ENCODE measurements at places on chromosomes 2 and 18.

- no peak for DNase-seq
Observed at GRCh38 chr2:205836477-205837221, 154.3 kb downstream of the NRP2 start.

GRCh38 chr2:134682726-134683125 lies 36.1 kb downstream of the TMEM163 start:
- DNase-seq: no peak

DNA sequence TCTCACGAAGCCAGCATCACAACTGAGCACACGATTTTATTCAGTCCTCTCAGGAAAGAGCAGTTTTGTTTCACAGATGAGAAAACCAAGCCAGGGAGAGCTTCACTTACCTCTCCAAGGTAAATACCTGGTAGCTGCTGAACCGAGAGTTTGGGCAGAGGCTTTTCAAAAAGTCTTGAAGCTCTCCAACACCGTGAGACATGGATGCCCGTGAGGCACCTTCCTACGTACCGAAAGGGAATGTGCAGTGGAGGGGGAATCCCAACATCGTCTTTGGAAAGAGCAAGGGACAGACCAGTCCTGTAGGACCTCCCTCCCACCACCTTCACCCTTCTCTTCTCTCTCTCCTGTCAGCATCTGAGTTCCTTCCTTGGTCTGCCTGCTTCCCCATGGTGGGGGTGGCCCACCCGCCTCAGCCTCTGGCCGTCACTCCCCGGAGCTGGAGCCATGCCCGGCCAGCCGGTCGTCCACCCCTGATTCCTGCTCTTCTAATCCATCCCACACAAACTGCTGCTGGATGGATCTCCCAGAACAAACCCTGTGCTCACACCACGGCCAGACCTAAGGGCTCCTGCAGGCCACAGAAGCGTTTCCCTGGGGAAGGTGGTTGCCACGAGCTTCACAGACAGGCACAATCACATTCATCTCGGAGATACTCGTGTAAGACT lies 97.3 kb upstream of the SNTG2 start:
- DNase-seq: no peak

GRCh38 chr18:644395-645004 lies 13.0 kb upstream of the TYMS start:
- no peak for DNase-seq

DNA sequence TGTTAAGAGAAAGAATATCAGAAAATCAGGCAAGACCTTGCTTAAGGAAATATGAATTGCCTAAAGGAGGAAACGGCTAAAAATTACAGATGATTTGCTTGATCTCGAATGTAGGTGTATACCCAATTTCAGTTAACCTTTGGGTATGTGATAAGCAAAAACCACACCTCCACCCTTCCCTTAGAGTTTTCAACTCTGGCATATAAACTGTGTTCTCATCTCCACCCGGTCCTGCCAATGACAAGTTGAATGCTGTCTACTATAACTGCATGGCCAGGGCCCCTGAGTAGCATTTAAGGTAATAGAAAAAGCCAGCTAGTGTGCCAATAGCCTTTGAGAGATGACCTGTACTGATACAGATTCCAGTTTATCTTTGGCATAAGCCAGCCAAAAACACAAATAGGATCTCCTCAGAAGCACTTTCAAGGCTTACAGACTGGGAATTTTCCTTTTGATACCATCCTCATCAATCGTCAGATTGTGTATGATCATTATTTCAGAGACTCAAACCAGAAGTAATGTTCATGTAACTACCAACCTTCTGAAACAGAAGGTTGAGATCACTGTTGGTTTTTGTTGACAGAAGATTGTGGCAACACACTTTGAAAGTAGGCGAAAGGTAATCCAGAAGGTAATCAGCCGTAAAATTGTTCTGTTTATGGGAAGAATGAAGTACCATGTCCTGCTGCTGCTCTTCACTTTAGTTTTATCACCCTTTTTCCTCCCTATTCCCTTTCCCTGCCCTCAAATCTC lies 163.1 kb downstream of the GFPT1 start:
- DNase-seq: no peak

GRCh38 chr2:67039058-67039457 lies 358.1 kb upstream of the ETAA1 start:
- no peak for DNase-seq

GRCh38 chr18:60007661-60008060 lies 107.9 kb downstream of the PMAIP1 start:
- no peak for DNase-seq

- no peak for DNase-seq
Observed at GRCh38 chr2:221555494-221555846, 16.6 kb downstream of the EPHA4 start.

DNA sequence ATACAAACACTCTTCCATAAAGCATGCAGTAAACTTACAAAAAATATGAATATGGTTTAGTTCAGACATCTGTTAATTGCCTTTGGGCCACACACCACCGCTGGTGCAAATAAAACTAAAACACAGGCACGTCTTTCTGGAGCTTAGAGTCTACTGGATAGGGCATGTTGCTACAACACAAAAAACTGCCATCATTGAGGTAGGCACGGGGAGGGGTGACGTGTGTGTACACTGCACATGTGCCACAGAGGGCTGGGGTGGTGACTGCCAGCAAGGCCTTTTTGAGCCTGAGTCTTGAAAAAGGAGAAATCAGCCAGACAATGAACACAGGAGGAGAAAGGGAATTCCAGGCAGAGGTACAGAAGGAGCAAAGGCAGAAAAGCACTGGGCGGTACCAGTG lies 5.1 kb downstream of the SERPINE2 start:
- DNase-seq: no peak

DNA sequence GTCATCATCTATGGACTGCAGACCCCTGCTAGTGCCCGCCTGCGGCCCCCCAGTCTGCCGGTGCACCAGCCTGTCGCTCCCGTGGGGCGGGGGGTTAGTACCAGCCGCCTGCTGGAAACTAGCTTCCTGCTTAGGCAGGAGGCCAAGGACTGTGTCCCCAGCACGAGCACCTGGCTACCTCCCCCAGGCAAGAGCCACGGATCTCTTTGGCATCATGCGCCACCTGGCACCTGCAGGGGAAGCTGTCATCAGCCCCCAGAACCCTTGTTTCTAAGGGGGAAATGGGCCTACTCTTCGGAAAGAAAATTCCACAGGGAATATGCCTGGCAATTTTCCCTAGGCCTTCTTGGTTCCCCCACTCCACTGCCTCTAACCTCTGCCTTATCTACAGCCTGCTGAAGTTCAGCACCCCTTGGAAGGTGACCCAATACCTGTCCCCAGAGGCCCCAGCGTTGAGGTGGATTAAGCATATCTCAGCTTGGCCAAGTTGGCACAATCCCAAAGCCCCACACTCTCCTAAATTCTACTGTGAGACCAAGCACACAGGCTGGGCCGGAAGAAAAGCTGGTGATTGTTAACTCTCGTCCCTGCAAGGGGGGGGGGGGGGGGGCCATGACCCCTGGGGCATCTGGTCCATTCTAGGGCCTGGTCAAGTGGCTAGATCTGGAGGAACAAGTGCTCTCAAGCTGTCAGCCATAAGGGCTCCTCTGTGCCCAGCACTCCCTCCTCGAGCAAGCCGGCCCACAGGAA lies 62.0 kb upstream of the POMC start:
- DNase-seq: no peak

GRCh38 chr2:195320413-195320973 lies 336.5 kb upstream of the SLC39A10 start:
- no peak for DNase-seq

- peak; percentile 84 for DNase-seq
Observed at GRCh38 chr2:29010946-29011345, 29.8 kb downstream of the TOGARAM2 start.

GRCh38 chr2:8509621-8510020 lies 172.2 kb upstream of the ID2 start:
- no peak for DNase-seq

DNA sequence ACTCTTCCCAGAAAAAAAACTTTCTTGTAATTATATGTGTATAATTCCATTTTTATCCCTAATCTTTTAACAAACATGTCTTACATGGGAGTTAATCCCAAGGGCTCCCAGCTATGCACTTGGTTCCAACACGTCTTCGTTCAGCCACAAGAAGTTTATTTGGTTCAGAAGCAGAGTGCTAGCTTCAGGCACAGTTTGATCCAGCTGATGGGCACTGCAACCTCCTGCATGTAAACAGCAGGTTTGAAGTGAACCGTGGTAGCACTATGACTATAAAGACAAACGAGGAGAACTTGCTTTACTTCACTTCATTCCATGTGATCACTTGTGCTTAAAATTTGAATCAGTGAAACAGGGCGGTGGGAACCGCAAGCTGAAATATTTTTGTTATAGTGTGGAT lies 7.0 kb upstream of the RNASEH1 start:
- no peak for DNase-seq

DNA sequence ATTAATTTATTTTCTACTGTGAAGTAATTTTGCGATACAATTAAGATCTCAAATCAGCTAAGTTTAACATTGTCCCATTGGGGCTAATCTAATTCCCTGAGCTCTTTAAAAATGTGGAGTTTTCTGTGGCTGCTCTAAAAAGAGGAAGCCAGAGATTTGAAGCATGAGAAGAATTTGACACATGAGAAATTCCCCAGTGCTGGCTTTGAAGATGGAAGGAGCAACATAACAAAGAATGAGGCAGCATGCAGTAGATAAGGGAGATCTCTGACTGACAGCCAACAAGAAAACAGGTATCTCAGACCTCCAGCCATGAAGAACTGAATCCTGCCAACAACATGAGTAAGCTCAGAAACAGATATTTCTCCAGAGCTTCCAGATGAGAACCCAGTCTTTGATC lies 308.4 kb downstream of the ZNF804A start:
- no peak for DNase-seq

GRCh38 chr2:25618676-25619075 lies 54.7 kb downstream of the DTNB start:
- no peak for DNase-seq

DNA sequence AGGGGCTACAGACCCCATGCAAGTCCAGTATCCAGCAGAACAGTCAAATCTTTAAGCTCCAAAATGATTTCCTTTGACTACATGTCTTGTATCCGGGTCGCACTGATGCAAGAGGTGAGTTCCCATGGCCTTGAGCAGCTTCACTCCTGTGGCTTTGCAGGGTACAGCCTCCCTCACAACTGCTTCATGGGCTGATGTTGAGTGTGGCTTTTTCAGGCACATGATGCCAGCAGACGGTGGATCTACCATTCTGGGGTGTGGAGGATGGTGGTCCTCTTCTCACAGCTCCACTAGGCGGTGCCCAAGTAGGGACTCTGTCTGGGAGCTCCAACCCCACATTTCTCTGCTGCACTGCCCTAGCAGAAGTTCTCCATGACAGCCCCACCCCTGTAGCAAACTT lies 208.4 kb downstream of the INSIG2 start:
- DNase-seq: no peak

DNA sequence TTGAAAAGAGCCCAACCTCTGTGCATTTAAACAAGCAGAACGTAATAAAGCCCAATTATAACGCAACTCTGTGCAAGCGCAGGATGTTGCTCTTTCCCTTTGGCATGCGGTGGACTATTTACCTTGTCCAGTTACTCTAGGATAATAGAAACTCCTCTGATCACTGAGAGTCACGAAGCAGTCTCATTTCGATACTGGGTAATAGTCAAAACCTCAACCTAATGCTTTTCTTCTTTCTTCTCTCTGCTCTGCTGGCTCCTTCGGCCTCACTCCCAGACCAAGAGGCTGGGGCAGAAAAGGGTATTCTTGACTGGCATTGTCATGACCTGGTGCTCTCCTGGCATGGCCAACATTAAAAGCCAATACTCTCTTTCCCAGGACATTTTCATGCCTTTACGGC lies 89.7 kb upstream of the GCFC2 start:
- no peak for DNase-seq

DNA sequence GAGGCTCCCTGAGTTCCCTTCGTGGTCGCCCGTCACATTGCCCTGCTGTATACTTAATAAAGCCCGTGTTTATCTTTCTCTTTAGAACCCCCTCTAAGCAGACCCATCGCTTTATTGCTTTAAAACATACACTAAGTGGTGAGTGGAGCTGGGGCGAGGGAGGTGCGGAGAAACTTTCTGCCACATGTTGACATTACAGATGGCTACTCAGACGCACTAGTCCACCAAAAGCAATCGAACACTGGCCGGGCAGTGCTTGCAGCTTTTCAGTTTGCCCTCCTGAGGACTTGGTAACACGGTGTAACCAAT lies 859 bp upstream of the COLEC12 start:
- no peak for DNase-seq

DNA sequence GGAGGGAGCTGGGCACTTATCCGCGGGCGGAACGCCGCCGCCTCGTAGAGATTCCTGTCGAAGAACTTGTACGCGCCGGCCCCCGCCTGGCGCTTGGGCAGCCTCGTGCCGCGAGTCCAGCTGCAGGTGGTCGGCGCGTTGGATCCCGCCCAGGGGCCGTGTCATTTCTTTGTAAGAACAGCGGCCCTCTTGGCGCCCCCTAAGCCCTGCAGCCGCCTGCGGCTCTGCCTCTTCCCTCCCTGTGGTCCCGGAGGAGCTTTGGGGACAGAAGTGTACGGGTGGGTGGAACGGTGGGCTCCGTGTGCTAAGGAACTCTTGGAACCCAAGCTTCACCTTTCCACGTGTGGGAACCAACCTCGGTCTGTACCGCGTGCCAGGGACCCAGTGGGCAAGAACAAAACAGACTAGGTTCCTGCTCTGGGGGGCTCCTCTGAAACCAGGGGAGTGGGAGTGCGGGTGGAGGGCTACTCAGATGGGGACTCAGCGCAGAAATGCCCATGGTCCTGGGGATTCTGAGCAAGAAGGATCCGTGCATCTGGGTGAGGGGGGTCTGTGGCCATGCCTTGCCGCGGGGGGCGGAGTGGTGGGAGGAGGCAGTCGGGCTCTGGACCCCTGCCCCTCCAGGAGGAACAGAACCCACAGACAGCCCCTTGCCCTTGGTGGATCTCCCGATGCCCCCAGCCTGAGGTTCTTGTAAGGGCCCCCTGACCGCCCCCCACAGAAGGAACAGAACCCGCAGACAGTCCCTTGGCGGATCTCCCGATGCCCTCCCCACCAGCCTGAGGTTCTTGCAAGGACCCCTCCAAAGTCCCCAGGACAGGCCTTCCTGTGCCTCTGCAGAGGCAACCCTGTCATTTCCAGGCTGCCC lies 1.5 kb downstream of the GPC1 start:
- no peak for DNase-seq
